ENCODE measurements at places on chromosomes 3 and 15. TPM values are rescaled to one million over a fixed set of nuclear protein-coding genes. Genes with fewer than 3 reads are reported as not detected.

The KLF15 gene
- total RNA-seq: 17.7 TPM

The LRCH3 gene
- 73.3 TPM for total RNA-seq

The GCHFR gene
- 30.6 TPM for total RNA-seq

DNA sequence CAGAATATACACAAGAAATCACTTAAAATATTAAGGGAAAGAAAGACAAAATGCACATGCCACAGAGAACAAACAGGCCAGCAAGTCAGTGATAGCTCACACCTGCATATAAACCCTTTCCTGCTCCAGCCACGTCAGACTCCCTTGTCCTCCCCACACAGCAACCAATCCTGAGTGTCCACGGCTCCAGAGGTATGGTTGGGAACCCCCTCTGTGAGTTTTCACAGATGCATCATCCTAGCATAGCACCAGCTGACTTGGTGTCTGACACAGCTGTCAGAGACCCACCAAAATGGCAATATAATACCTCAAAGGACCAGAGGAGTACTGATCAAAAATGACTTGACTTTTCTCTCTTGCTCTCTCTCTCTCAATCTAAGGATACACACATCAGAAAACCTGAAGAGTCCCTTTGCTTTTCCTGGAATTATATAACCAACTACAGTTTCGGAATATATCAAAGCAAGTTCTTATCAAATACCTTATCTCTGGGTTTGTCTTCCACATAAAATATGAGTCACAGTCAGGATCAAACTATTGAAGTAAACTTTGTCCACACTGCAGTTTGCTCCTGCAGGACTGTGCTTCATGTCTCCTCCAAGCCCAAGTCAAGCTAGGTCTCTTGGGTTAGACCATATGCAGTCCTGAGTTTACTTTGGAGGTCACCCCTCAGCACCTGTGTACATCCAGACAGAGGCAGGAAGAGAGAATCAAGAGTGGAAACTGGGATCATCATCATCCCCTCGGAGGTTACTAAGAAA lies 187.1 kb upstream of the THBS1 start:
- H3K36me3 ChIP-seq: no peaks in the 10 kb centered on the region
- no peak for DNase-seq
- H3K27me3 ChIP-seq: peaks cover 10% of the 10 kb centered on the region
- no peak overlapping the region for H3K27ac ChIP-seq

GRCh38 chr3:101182734-101183133 lies 137.6 kb downstream of the IMPG2 start:
- H3K4me1 ChIP-seq: no peaks in the 10 kb centered on the region
- H3K27ac ChIP-seq: no peak overlapping the region
- H3K4me3 ChIP-seq: no peak overlapping the region
- no peaks in the 10 kb centered on the region for H3K27me3 ChIP-seq

- no peak overlapping the region for H3K27ac ChIP-seq
- no peak for DNase-seq
- H3K4me3 ChIP-seq: no peak overlapping the region
Measured at GRCh38 chr3:132083583-132084279, 48.9 kb upstream of the CPNE4 start.

DNA sequence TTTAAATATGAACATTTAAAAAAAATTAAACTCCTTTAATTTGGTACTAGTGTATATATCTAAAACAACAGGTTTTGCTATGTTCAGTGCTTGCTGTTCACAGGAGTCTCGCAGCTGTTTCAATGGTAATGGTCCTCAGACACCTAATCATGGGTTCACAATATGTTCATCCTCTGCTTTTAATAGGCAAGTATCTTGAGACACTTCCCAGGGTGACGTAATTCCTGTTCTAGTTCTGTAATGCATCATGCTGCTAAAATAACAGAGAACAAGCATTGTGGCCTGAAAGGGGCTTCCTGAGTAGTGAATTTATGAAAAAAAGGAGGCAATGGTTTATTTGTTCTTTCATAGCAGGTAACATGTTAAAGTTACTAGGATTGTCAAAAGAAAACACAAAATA lies 625.2 kb upstream of the GBE1 start:
- no peaks in the 10 kb centered on the region for H3K36me3 ChIP-seq
- no peaks in the 10 kb centered on the region for H3K4me1 ChIP-seq
- H3K4me3 ChIP-seq: no peak overlapping the region
- H3K27ac ChIP-seq: no peak overlapping the region

Measured in progenitor cell of endocrine pancreas (in vitro differentiated cells).